Activated T-helper 2 cell treated with anti-CD3 and anti-CD28 coated beads, Interferon-gamma antibody, Interleukin-2, Interleukin-4, amounts not matched to agents 10 μg/mL and 5 μg/mL and 100 μg/mL, durations not matched to agents 14 hours and 24 hours and 36 hours (primary cell): ENCODE measurements at places on chromosomes 5 and 9.

- H3K36me3 ChIP-seq = no peaks in the 10 kb centered on the region
- H3K4me3 ChIP-seq = no peak overlapping the region
- H3K27ac ChIP-seq = no peak overlapping the region
- peaks cover 1% of the 10 kb centered on the region for H3K4me1 ChIP-seq
- DNase-seq = no peak
- H3K27me3 ChIP-seq = peaks cover 4% of the 10 kb centered on the region
These were observed 100.4 kb downstream of the NREP start for GRCh38 chr5:111656580-111656979.

- DNase-seq = no peak
- H3K4me1 ChIP-seq = peaks cover 6% of the 10 kb centered on the region
- no peak overlapping the region for H3K27ac ChIP-seq
These were observed 80.8 kb upstream of the SH3PXD2B start for GRCh38 chr5:172535108-172535445.

DNA sequence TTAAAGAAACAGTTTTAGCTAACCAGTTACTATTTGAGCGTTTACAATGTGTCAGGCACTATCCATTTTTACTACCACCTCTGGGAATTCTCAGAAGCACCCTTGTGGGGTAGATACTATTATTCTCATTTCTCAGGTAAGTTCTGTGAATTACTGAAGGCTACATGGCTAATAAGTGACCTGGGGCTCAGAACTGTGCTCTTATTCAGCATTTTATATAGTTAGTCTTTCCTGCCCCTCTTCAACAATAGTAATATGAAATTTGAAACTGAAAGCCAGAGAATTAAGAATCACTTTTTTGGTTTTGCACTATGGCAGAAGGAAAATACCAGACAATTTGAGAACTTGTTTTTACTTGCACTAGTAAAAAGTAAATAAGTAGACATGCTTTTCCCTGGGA, 11.8 kb downstream of the ELL2 start:
- no peak for DNase-seq
- peaks cover 70% of the 10 kb centered on the region for H3K36me3 ChIP-seq
- peaks cover 62% of the 10 kb centered on the region for H3K4me1 ChIP-seq
- peak overlapping the region; percentile 9 for H3K27ac ChIP-seq

DNA sequence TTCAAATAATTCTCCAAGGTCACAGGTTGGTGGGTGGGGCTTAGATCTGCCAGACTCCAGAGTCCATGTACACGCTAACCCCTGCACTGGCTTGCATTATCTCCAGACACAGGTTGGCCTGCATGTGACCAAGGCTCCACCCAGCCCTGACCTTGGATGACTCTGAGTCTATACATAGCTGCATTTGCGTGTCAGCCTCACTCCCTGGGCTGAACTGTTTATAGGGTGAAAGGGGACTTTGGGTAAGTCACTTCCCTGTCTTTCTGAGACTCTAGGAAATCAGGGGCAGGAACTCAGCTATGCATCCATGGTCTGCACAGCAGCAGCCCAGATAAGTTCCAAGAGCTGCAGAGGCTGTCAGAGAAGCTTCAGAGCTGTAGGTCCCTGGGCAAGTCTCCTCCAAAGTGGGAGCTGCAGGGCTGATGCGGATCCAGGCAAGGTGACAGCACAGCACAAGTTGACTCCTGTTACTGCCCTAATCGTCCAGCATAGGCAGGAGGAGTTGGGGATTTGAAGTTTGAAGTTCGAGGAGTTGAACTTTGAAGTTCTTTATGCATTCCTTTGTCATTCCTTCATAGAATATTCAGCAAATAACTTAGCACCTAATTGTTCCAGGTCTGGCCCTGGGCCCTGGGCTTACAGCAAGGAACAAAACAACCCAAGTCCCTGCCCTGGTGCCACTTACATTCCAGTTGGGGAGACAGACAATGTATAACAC, 53.4 kb downstream of the SLC22A5 start:
- no peaks in the 10 kb centered on the region for H3K27me3 ChIP-seq
- no peak overlapping the region for H3K4me3 ChIP-seq
- H3K36me3 ChIP-seq = peaks cover 60% of the 10 kb centered on the region

DNA sequence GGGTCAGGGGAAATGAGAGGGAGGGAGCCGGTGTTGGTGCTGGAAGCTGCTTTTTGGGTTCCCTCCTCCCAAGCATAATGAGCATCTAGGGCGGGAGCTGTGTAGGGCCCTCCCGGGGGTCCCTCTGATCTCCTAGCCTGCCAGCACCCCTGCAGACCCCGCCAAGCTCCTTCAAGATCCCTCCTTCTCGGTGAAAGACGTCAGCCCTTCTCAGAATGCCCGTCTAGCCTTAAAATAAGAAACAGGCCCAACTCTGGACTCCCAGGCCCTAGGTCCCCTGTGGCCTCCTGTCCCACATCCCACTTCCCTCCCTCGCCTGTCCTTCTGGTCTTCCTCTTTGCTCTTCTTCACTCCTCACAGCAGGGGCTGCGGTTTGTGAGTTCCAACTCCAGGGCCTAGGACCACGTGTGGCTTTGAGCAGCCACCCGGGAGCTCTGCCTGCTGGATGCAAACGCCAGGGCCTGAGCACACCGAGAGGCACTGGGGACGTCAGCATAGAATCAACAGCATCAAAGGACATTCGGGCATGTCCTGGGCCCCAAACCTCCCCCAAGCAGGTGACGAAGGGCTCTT, 8.8 kb upstream of the SCGB3A1 start:
- no peak for DNase-seq
- no peaks in the 10 kb centered on the region for H3K36me3 ChIP-seq
- no peaks in the 10 kb centered on the region for H3K27me3 ChIP-seq
- no peak overlapping the region for H3K4me3 ChIP-seq

GRCh38 chr5:87081511-87082372, 185.9 kb upstream of the RASA1 start:
- H3K27me3 ChIP-seq = no peaks in the 10 kb centered on the region
- peaks cover 9% of the 10 kb centered on the region for H3K36me3 ChIP-seq
- DNase-seq = peak; percentile 30
- H3K4me1 ChIP-seq = peaks cover 41% of the 10 kb centered on the region
- H3K4me3 ChIP-seq = peak overlapping the region; percentile 41
